ENCODE measurements at places on chromosomes 4 and X.

- no peak for DNase-seq
Measured at GRCh38 chr4:71303287-71303686, 35.5 kb upstream of the SLC4A4 start.

DNA sequence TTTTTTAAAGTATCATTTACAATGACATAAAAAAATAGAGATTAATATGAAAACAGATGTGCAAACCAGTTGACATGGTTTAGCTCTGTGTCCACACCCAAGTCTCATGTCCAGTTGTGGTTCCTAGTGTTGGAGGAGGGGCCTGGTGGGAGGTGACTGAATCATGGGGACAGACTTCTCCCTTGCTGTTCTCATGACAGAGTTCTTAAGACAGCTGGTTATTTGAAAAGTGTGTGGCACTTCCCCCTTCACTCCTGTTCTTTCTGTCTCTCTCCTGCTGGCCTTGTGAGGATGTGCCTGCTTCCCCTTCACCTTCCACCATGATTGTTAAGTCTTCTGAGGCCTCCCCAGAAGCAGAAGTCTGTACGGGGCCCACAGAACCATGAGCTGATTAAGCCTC, 23.8 kb downstream of the CNOT6L start:
- DNase-seq: no peak

DNA sequence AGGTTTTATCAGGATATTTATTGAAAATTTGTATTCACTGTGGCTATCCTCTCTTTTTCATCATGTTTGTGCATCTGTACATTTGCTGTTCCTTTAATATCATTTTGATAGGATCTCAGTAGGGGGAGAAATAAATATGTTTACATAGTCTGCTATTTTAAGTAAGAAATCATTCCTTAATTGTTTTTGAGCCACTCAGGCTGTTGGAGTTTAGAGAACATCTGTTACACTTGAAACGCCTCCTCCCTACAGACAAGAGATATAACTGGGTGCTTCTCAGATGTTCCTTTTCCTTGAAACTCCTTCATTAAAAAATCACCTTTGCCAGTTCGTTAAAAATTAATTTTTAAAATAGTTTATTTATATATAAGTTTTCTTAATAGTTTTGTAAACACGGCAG, 59.4 kb downstream of the QRFPR start:
- DNase-seq: no peak

- no peak for DNase-seq
Measured at GRCh38 chrX:100642290-100642689, 1.7 kb upstream of the SRPX2 start.

DNA sequence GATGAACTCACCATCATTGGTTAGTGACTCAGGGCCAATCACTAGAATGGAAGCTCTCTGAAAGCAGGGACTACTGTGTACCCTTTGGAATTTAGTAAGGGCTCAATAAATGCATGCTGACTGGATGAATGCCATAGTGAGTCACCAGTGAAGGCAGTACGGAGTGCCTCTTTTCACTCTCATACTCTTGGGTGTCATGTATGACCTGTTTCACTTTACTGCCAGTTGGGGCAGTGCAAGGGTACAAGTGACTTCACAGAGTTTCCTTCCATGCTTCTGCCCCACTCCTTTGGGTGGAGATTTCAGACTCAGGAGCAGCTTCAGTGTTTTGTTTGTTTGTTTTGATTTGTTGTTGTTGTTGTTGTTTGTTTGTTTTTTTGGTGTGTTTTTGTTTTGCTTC, 57.7 kb downstream of the SOX3 start:
- DNase-seq: no peak

DNA sequence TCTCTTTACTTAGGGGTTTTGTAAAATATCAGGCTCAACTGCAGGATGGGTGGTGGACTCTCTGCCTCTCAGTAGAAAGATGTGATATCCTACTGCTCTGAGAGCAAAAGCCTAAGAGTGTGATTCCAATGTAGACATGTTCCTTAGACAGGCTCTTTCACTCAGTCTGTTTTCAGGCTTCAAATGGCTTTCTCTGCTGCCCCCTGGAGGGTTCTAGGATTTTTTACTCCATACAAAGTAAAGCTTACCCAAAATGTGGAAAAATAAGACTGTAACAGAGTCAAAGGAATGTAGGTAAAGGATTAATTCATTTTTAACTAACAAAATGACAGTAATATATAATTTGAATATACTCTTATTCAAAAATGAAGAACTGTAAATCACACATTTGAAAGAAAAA, 32.1 kb downstream of the ZGRF1 start:
- DNase-seq: peak; percentile 25

DNA sequence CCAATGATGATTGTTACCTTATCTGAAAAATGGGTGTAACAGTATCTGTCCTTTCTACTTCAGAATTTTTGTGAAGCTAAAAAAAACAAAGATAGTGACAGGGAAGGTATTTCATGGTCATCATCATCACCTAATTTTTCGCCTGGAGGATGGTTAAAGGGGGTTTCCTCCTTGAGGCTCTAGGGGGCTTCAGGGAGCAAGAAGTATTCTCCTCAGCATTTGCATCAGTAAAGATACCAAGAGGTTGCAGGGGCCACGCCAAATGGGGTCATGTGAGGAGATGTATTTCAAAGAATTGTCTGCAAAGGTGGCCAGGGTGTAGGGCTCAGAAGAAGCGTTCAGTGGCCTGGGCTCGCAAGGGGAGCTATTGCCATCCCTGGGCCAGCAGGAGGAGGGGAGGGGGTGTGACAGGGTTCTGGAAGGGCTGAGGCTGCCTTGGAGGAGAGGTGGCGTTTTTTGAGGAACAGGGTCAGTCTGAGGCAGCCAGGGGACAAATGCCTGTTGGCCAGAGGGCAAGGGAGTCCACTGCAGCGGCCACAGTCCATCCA, 7.3 kb upstream of the NSG1 start:
- no peak for DNase-seq

- DNase-seq: no peak
Measured at GRCh38 chr4:7332216-7333023, 102.3 kb downstream of the PSAPL1 start.

DNA sequence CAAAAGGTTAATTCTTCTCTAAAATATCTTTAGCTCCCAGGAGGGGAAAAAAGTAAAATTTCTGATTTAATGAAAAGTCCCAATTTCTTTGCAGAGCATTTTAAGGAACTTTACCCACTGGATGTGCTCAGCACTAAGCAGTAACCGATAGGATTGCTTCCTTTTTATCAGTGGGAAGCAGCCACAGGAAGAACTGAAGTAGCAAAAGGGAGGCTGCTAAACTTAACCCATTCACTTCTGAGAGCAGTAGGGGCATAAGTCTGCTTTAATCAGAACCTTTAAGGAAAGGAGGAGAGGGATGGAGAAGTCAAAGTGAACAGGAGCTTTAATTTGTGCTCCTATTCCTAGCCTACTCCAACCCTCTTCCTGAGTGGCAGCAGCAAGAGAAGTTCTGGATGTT, at the start of gene F8:
Gene F8 (minus strand): TSS at position 139 of the 400 bp plus-strand sequence. CDS start 171 bp downstream, outside the sequence.
- DNase-seq: no peak

- no peak for DNase-seq
Measured at GRCh38 chrX:65706041-65706828, 38.8 kb downstream of the MSN start.

DNA sequence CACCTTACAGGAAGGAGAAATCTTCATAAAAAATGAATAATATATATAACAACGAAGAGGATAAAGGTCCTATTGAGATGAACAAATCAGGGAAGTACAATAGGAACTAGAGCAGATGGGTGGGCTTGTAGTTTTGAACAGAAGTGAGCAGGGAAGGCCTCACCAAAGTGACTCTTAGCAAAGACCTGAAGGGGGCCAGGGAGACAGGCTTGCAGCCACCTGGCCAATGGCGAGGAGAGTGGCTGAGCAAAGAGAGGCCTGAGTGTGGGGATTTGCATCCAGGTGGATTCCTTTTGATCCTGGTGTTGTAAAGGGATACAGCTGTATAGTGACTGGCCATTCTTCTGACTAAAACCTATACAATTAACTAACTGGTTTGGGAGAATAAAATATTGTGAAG, 354.1 kb downstream of the CAMK2D start:
- DNase-seq: no peak

DNA sequence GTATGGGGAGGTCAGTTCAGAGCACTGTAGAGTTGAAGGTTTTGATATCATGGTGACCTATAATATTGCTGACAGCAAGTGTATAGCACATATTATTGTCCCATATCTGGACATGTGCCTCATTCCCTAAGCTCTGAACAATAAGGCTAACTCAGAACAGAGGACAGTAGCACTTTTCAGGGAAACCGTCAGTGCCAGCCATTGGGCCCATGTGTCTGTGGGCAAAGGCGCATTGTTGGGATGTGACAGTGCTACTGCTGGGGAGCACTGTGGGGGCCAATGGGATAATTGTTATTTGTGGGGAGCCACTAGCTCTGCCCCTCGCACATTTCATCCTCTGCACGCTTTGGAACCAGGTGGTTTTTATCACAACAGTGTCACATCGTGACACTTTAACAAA, 136.2 kb downstream of the ELOVL6 start:
- DNase-seq: no peak

DNA sequence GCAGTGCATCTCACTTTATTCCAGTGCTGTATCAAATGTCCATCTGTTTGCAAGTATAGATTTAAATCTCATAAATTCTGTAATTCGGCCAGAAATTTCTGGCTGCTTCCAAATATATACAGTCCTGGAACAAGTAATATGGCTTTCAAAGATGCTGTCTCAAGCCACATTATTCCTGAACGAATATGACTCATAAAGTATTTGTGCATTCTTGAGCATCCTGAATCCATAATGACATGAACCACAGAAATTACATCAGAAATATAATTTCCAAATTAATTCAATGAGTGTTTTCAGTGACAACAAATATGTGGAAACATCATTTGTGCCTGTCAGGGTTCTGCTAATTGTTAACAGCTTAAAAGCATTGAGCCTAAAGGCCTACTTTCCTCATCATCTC, 140.9 kb upstream of the HPGD start:
- no peak for DNase-seq

- DNase-seq: no peak
Measured at GRCh38 chrX:142156567-142156966, 48.5 kb downstream of the MAGEC2 start.

GRCh38 chr4:94508806-94509205, 57.1 kb downstream of the PDLIM5 start:
- no peak for DNase-seq

DNA sequence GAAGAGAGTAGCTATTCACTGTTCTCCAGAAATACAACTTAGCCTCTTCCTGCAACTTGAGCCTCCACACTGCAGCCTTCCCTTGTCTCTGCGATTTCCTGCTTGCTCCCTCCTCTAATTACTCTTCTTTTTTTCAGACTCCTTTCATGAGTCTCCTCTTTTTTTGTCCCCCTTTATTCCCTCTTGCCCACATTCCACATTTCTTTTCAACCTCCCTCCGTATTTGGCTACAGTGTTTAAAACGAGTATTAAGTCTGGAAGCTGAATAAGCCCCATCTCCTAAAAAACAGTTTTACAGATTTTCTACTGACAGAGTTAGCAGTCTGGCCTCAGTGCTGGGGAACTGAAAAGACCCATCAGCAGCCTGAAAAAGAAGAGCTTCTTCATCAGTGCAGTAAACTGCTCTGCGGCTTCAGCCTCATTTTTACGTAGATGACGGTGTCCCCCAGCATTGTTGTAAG, 141.5 kb downstream of the TENM3 start:
- no peak for DNase-seq

DNA sequence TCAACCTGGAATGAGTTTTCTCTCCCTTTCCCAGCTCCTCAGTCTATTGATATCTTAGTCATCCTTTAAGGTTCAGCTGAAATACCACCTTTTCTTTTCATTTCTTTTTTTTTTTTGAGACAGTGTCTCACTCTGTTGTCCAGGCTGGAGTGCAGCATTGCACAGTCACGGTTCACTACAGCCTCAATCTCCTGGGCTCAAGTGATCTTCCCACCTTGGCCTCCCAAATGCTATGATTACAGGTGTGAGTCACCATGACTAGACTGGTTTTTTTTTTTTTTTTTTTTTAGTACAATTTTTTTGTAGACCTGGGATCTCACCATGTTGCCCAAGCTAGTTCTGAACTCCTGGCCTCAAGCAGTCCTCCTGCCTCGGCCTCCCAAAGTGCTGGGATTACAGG, 28.9 kb downstream of the AFF1 start:
- DNase-seq: peak; percentile 85

DNA sequence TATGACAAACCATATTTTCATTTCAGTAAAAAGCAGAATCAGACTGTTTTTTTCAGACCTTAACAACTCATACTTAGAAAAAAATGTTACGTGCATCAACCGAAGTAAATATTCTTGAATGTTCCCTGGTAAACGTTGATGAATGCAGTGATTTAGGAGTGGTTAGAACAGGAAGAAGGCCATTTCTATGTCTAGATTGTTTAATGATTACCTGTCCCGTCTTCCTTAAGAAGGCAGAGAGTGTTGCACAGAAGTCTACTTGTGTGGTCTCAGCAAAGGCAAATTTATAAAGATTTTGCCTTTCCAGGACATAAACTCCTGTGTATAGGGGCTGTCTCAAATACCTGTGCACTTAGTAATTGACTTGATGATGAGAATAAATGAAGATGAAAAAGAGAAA, 134.5 kb downstream of the MGST2 start:
- DNase-seq: peak; percentile 47

DNA sequence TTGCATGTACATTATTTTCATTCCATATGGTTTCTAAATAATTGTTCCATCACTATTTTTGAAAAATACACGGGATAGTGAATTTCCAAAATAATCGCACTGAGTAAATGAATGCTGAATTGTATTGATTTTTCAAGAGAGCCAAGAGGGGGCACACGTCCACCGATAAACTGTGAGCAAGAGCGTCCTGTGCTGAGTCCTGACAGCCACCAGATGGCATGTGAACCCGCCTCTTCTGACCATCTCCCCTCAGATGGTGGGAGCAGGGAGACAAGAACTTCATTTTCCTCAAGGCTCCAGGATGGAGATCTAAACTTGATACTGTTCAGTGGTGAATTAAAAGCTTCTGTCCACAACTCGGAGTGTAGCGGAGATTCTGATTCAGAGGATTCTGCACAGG, 30.6 kb upstream of the IL9R start:
- no peak for DNase-seq

DNA sequence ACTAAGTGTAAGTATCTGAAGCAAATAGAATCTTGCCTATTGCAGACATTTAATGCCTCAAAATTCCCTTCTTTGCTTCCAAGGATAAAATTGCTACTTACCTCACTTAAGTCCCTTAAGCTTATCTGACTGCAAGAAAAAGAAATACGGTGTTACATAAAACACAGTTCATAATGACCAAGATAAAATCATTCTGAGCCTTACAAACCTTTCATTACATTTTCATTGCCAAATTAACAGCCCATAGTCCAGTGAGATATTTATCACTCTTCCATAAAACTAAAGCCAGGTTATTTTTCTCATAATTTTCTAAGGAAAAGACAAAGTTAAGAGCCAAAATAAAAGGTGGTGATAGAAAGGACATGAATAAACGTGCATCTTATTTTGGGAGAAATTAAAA, 74.9 kb upstream of the ZNF518B start:
- no peak for DNase-seq

- DNase-seq: no peak
Measured at GRCh38 chrX:136227948-136228838, 23.0 kb downstream of the MAP7D3 start.

DNA sequence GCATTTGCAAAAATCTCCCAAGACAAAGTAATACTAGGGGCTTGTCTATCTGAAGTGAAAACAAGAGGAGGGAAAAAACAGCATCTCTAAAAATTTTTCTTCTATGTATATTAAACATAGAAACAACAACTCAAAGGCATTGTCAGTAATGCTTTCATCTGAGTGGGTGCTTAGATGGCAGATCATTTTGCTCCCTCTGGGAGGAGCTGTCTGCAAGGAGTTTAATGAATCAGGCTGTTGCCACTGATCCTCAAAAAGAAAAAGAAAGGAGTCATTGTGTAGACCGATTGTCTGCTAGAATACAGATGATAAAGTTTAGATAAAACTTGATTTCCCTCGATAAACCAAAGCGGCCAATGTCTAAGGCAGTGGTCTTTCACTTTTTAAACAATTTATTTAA, 49.7 kb upstream of the KLHL8 start:
- no peak for DNase-seq

Measured in kidney epithelial cell (primary cell).